ENCODE measurements at places on chromosomes 3 and 15. TPM values are rescaled to one million over a fixed set of nuclear protein-coding genes. Genes with fewer than 3 reads are reported as not detected.

DNA sequence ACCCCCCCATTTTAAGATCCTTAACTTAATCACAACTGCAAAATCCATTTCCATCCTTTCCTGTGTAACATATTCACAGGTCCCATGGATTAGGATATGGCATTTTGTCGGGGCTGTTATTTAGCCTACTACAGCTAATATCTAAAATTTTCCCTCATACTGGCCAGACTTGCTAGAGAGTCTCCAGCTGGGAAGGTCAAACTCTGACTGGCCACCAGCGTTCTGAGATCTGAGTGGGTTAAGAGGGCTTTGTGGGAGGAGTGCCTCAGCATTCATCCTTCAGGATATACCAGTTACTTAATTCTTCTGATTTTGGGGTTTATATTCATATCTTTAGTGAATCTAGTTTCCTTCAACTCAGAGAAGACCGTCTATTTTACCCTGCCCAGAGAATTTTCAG, 17.7 kb downstream of the TM4SF18 start:
- DNase-seq, result no peak

DNA sequence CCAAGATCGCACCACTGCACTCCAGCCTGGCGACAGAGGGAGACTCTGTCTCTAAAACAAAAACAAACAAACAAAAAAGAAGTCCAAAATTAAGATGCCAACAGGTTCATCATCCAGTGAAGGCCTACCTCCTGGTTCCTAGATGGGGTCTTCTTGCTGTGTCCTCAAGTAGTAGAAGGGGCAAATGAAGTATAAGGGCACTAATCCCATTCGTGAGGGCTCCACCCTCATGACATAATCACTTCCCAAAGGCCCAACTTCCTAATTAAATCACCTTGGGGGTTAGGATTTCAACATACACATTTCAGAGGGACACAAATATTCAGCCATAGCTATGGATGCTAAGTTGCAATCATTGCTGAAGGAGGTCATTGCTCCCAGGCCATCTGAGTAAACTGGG, 45.8 kb downstream of the PCNP start:
- no peak for DNase-seq

DNA sequence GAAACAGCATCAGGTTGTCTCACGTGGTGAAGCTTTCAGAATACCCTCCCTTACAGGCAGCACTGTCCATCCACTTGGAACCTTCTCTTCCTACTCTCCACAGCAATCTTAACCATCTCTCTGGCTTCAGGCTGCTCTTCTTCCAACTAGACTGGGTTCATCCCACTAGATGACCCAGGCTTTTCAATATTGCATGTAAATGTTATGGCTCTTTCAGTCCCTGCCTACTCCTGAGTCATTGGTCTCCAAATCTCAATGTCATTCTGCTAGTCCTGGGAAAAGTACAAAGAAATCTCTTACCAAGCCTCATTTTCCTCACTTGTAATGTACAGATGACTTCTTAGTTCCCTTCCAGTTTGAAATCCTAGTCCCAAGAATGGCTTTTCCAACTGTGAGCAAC, 109.7 kb upstream of the CTNNB1 start:
- DNase-seq, result no peak

DNA sequence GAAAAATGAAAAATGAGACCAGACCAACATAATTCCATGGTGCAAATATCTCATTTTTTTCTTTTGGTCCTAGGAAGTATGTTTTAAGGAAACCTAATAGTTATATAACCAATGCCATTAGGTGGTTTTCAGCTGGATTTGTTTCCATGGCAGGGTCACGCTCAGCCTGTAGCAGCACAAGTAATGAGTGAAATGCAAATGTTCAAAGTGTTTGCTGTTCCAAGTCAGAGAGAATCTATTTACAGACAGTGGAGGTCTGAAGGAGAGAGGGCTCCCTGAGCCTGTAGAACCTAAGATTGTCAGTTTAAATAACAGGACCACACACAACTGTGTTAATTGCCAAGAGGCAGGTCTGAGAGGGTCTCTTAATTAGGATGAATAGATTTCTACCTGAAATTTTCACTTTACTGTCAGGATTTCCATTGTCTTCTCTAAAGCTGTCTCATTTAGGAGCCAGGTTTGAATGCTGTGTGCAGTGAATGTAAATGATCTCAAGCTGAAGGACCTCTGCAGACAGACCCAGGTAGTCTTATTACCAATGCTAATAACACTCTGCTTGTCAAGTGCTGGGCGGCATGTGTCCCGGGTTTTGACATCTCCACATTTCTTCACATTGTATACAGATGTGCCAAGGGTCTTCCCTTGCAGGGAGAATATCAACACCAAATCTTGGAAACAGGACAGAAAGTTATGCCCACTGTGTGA, 317.3 kb upstream of the NECTIN3 start:
- no peak for DNase-seq

The POPDC2 gene
- 6.2 TPM for total RNA-seq

DNA sequence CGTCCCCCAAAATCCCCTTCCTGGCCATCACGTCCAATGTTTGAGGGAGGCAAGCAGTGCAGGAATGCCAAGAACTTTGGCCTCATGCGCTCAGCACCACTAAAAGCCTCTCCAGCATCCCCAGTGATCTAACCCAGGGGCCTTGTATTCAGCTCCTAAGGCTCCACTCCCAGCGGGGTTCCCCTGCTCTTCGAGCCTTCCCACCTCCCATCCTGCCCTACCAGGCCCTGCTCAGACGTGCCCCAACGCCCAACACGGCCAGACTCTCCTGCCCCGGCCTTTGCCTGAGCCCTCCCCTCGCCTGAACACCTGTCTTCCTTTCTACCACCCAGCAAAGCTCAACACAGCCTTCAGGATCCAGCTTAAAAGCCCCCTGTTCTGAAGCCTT, 30.5 kb downstream of the PLXND1 start:
- no peak for DNase-seq

All from natural killer cell (primary cell).